ENCODE measurements at places on chromosomes 3 and 15. TPM values are rescaled to one million over a fixed set of nuclear protein-coding genes. Genes with fewer than 3 reads are reported as not detected.

- DNase-seq, result no peak
Observed at GRCh38 chr3:137714551-137714950, 49.6 kb upstream of the SOX14 start.

DNA sequence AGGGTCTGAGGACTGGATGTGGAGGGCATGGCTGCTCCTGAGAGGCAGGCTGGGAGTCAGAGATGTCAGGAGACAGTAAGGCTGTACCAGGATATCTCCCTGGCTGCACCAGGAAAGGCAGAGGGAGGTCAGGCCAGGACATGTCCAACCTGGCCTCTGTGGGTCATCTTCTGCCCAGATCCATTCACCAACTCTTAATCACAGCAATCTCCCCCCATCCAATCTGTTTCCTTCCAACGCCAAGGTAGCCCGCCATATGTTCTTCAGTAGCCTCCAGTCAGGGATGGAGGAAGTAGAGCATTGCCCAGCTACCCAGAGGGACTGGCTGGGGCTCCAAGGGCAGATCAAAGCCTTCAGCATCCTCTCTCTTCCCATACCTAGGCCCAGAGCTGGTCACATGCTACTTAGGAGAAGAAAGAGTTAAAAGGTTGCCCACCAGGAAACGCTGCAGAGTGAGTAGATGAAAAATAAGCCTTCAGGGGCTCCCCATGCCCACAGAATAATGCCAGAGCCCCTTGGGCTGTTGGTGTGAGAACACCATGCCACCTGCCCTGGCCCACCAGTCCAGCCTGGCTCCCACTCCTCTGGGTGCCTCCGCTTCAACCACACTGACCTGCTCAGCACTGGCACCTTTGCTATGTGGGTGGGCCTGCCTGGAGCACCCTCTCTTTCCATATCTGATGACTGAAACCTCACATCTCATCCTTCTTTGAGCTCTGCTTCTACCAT lies 176.8 kb downstream of the MEGF11 start:
- peak; percentile 89 for DNase-seq

- no peak for DNase-seq
Observed at GRCh38 chr3:155064920-155065319, 15.2 kb upstream of the MME start.

GRCh38 chr3:74049444-74049843 lies 424.7 kb upstream of the PDZRN3 start:
- no peak for DNase-seq

DNA sequence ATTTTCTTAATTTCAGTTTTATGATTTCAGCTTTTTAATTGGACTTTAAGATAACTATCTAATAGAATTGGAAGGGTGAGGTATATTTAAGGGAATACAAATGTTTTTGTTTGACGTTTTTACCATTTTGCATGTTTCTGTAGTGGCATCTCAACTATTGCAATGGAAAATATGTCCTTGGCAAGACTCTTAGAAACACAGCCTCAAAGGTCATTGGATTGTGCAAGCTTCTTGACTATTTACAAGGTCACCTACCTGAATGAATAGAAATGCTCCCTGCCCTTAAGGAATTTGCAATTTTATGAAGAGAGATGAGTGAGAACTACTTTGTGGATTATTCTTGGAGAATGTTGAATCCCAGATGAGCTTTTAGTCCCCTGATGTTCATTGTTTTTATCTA lies 43.1 kb downstream of the ITPR1 start:
- DNase-seq, result no peak

DNA sequence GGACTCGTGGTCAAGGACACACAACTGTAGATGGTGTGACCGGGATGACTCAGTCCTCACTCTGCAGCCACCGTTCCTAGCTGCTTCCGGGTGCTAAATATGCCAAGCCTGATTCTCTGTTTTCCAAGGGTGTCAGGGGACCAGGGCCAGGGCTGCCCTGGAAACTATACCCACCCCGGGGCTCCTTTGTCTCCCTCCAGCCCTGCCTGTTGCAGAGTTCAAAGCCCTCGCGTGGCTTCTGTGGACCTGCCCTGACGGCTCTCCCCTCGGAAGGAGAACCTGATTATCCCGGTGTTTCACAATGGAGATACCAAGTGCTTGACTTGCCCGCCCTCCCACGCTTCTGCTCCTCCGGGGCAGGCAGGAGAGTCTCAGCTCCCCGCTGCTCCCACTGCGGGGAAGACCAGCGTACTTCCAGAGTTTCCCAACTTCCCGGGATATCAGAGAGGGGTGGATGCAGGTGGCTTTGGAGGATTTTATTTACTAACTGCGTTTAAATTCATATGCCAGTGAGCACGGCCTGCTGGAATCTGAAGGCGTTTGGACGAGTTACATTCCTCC lies 125.0 kb downstream of the ASB7 start:
- no peak for DNase-seq

- DNase-seq, result no peak
Observed at GRCh38 chr3:185727873-185728272, 97.0 kb downstream of the IGF2BP2 start.

- DNase-seq, result no peak
Observed at GRCh38 chr15:59352189-59352588, 20.5 kb downstream of the MYO1E start.

- peak; percentile 75 for DNase-seq
Observed at GRCh38 chr3:43176666-43177065, 70.8 kb upstream of the POMGNT2 start.

- no peak for DNase-seq
Observed at GRCh38 chr15:67834581-67835296, 5.1 kb downstream of the RNU6-1 start.

GRCh38 chr3:13139471-13140065 lies 66.3 kb upstream of the IQSEC1 start:
- no peak for DNase-seq

DNA sequence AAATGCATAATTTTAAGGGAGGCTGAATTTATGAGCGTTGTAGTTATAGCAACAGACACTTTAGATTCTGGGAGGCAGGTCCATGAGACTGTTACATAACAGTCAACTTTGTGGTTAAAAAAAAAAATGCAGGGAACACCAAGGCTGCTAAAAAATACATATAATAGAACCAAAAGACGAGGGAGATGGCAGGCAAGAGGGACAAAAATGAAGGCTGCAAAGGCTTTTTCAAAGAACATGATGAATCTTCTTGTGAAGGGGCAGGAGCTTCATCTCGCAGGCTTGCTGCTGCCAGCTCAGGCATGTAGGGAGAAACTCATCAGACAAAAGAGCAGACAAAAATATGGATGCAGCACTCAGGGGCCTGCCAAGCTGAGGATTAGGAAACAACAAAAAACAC lies 243.9 kb downstream of the SHQ1 start:
- no peak for DNase-seq

DNA sequence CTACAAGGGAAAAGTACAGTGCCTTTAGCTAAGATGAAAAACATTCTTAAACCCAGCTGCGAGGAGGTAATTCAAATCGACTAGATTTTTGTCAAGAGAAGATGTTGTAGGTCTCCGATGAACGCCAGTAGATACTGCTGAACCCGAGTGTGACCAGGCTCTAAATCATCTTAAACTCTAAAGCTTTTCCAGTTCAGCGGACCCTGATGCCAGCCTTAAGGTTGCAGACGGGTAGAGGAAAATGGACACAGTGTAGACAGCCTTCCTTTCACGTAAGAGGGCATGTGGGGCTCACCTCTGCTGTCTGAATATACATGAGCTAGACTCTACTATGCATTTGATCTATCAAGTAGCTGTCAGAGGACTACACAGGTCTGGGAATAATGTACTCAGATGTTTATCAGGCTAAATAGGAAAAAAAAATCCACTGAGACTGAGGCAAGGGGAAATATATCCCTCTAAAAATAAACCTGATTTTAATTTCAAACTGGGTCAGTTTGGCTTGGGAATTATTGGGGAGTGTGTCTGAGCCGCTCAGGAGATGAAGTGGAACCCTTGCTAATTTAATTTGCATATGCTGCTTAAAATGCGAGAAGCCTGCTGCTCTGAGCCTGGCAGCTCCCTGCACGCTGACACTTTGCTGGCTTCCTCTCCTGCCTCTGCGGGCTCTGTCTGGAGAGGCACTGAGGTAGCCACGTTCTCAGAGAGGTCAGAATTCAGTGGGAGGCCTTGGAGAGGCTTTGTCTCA lies 151.9 kb downstream of the CADPS start:
- DNase-seq, result peak; percentile 53

- DNase-seq, result no peak
Observed at GRCh38 chr15:69812861-69813261, 284.9 kb downstream of the TLE3 start.

- DNase-seq, result no peak
Observed at GRCh38 chr3:156300929-156301840, 180.8 kb downstream of the KCNAB1 start.

DNA sequence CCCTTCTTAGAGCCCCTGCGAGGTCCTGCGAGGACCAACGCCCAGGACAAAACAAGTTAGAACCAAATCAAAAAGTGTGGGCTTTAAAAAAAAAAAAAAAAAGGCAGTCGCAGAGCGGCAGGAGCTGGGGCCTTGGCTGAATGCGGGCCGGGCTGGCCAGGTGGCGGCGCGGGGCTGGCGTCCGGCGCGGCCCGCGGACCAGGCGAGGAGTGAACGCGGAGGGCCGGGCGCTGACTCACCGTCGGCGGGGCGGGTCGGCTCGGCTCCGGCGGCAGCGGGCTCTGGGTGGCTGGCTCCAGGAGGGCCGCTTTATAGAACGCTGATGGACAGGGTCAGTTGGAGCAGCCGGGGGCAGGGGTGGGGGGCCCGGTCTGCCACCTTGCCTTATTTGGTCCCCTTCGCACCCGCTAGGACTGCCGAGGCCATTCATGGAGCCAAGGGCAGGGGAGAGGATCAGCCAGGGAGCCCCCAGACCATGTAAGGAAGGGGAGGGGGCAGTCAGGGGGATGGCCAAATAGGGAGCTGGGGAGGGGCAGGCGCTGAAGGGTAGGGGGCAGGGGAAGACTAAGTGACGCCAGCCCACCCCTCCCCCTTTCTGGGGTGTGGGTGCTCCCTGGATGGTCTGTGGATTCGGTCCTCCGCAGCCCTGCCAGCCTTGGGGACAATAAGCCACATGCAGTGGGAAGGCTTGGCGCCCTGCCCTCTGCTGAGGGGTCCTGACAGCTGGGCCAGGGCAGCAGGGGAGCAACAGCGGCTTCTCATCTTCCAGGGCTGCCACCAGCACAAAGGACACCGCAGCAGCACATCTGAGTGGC lies at the start of gene ACTC1:
ACTC1 (minus strand) TSS at position 283 of the 815 bp plus-strand sequence. CDS start 741 bp downstream, outside the sequence.
- peak; percentile 53 for DNase-seq

DNA sequence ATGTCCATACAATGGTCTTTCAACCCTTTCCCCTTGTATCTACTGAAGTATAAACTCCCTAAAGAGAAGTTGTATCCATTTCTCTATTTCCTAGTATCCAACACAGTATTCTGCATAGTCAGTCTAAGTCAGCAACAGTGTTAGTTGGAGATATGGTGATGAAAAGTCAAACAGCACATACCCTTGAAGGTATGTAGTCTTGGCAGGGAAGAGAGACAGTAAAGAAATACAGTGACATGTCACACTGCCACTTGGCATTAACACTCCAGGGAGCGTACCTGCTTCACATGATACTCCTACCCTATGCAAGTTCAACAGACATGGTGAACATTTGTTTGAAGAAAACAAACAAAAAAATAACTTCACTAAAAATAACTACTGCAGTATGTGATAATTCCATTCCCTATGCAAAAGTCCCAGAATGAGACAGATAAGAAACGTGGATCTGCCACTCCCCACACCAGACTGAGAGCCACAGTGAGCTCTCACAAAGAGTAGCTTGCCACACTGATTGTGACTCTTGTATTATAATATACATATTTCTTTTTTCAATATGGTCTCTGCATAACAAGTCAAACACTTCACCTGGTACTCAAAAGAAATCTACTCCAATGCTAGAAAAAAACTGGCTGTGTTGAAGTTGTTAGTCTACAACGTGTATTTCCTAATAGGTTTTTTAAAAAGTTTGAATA lies 5.9 kb downstream of the PDCD10 start:
- no peak for DNase-seq

- DNase-seq, result no peak
Observed at GRCh38 chr3:195587824-195588223, 4.1 kb upstream of the APOD start.

DNA sequence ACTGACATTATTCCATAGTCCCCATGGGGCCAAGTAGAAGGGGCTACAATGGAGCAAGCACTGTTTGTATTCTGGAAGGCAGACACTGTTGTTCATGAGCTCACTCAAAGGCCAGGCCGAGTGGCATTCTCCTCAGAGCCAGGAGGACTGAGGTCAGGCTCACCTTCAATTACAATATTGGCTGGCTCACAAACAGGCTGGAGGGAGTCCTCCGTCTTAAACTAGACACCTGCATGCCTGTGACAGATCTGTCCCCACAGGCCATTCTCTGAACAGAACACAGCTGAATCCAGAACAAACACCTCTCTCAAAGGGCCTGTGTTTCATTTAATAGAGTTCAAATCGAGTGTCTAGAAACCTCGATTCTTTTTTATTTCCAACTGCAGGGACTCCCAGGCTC lies 347.4 kb upstream of the PPP2R3A start:
- DNase-seq, result no peak

DNA sequence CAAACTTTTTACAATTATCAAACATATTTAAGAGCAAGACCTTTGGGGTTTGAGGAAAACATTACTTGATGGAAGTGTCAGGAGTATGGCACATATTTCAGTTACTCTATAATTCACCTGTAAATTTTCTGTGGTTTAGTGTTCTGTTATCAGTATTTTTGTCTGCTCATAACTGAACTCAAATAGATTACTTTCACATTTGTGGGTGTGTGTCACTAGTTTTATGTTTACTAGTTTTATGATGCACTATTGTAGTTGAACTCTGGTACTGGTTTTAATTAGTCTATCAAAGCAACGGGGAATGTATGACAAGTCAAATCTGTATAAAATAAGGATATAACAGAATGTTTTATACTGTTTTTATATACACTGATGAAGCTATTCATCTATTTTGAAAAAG lies 27.2 kb downstream of the OXSM start:
- DNase-seq, result no peak

DNA sequence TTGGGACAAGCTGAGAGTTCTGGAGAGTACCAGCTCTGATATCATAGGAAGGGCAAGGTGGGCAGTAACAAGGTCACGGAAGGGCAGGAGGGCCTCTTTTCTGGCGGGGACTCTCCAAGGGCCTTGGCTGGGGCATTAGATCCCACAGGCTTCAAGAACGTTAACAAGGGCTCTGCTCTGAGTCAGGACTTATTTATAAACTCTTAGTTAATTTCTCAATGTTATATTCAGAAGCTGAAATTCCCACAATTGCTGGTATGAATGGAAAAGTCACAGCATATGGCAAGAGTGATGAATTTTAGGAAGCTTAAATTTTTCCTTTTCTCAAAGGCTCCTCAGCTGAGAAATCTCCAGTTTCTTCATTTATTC lies 320.2 kb upstream of the TBC1D5 start:
- DNase-seq, result no peak

The SCG5 gene
- total RNA-seq, result 76.3 TPM

The CD80 gene
- 0.36 TPM for total RNA-seq

The SQOR gene
- 3.4 TPM for total RNA-seq

The GDPGP1 gene
- total RNA-seq, result 10.4 TPM

The CLCN2 gene
- 16.0 TPM for total RNA-seq

The LRRN1 gene
- total RNA-seq, result 77.3 TPM

The TMEM108 gene
- total RNA-seq, result 9.1 TPM

The SYNPR gene
- 6.1 TPM for total RNA-seq

The CSTA gene
- not detected for total RNA-seq

The RYR3 gene
- 62.5 TPM for total RNA-seq

The IL20RB gene
- 0.45 TPM for total RNA-seq
